ENCODE measurements at places on chromosomes 3 and 15. TPM values are rescaled to one million over a fixed set of nuclear protein-coding genes. Genes with fewer than 3 reads are reported as not detected.

- no peak for DNase-seq
Observed at GRCh38 chr15:67126551-67127330, 61.3 kb downstream of the SMAD3 start.

DNA sequence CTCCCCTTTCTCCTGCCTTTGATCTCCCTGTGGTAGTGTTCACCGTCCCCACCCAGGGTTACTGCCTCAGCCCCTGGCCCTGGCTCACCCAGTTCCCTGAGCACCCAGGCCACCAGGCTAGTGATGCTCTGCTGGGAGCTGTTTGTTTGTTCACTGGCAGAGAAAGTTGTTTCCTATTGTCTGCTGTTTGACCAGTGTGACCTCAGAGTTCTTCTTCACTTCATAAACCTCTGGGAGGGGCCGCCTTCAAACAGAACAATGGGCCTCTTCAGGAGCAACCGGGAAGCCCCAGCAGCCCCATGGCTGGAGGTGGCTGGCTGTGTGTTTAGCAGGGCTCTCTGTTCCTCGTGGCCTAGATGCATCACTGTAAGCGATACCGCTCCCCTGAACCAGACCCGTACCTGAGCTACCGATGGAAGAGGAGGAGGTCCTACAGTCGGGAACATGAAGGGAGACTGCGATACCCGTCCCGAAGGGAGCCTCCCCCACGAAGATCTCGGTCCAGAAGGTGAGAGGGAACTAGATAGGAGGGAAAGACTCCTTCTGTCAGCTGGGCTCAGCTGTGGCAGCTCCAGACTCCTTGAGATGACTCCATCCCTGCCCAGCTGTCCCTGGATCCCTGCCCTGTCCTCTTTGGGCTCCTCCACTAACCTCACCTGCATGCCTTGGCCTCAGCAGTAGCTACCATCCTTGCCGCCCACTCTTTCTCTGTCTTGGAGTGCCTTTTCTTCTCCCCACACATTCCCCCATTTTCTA lies 3.4 kb downstream of the CLK3 start:
- no peak for DNase-seq

GRCh38 chr3:148763986-148764935 lies 63.4 kb upstream of the CPB1 start:
- DNase-seq, result peak; percentile 70

- DNase-seq, result peak; percentile 68
Observed at GRCh38 chr3:184565421-184566211, 4.0 kb downstream of the EPHB3 start.

- no peak for DNase-seq
Observed at GRCh38 chr15:70149667-70150404, 52.1 kb upstream of the TLE3 start.

DNA sequence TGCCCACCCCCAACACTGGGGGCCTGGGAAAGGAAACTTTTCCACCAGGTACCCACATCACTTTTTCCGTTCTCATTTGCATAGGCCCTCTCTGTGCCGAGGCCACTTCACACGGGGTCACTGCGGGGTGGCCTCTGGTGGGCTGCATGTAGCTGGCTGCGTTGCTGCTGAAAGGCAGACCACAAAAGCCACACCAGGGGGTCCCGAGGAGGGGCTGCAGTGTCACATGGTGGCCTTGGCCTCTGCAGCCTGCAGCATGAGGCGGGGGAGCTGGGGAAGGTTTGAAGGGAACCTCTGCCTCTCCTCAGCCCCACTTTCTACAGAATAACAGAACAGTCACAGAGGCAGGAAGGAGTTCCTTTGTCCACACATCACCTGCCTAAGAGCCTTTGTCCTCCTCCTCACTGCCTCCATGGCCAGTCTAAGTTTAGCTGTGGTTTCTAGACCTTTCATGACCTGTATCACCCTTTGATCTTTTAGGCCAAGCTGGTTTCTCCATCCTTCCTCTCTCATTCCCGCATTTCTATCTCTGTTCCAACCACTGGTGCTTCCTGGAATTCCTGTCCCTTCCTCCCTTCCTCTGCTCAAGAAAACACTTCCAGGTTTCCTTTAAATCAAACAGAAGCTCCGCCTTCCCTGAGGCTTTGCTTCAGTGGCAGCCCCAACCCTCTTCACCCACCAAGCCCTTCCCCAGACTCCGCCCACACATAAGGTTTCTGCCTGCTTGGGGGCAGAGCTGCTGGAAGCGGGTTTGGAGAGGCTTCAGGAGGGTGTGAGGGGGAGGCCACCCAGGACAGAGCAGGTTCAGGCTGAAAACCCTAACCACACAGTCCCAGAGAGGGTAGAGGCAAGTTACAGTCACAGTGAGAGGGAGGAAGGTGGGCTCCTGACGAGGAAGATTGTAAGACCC lies 150.7 kb upstream of the TLE3 start:
- no peak for DNase-seq

- DNase-seq, result no peak
Observed at GRCh38 chr15:98524838-98525660, 123.3 kb upstream of the IGF1R start.

- no peak for DNase-seq
Observed at GRCh38 chr3:6825524-6825923, 35.4 kb upstream of the GRM7 start.

DNA sequence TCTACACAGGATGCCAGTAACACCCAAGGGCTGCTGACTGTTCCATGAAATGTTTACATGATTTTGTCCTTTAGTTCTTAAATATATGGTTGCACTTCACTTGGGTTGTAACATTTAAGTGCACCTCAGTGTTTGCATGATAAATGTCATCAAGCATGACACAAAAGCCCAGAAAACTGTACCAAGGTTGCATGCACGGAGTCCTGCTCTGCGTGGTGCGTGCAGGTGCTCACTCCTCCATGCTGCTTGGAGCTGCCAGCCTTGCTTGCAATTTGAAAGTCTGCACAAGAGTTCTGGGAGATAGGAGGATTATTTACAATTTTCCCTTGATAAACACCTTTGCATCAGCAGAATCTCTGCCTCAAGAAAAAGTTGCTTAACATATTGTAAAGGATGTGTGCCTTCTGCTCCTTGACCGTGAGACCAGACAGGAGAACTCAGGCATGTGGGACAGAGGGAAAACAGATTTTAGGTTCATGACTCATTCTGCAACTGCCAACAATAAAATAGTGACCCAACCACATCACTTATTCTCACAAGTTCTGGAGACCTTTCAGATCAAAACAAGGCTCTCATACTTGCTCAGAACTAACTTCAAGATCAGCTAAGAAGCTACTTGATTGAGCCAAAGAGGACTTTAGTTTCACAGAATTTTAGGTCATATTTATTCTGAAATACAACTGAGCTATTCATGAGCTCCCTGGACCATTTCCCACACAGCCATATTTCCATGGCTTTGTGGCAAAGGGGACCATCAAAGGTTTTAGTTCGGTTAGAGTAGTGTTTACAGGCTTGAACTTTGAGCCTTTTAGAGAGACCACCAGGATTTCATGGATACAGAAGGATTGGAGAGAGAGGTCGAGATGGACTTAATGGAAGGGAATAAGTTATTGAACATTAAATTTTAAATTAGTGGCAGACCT lies 128.4 kb upstream of the ZBED2 start:
- no peak for DNase-seq

- no peak for DNase-seq
Observed at GRCh38 chr3:116929505-116930222, 220.1 kb downstream of the TUSC7 start.

- DNase-seq, result no peak
Observed at GRCh38 chr15:101489237-101489598, 289 bp downstream of the PCSK6 start.

DNA sequence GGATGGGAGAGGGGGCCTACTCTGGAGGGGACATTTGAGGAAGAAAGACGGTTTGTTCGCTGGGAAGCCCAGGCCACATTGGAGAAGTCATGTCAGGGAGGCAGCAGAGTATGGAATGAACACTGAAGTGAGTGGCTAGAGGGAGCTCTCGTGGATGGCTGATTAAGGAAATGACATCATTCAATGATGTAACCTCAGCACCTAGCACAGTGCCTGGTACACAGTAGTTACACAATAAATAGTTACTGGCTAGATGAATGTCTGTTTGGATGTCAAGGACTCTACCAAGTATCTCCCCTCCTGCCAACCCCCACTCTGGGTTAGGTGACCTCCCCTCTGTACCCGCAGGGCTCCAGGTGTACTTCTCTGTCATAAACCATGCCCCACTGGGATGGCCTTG lies 121.1 kb downstream of the CLSTN2 start:
- DNase-seq, result no peak

DNA sequence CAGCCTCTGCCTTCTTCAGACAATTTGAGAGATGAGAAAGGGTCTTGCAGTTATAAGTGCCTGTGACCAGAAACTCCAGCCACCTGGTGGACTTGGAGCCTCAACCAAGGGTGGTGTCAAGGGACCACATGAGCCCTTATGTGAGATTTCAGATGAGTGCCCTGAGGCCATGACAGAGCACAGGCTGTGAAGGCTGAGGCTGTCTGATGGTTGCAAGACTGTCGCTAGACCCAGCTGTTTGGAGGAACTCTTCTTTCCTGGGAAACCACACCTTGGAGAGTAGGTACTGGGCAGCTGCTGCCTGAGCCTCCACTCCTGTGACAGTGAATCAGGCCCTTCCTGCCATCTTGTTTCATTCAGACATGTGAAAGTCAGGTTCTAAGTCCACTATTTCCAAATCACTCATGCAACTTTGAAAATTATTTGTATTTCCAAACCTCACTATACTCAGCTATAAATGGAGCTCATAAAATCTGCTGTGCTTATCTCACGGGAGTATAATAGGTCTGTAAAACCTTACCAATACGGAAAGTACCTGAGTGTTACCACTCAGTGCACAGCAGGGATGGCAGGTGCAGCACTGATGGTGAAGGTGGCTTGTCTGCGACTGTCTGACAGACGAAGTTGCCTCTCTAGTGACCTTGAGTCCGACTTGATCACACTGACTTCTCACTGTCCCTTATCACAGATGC lies 99.4 kb downstream of the RPL39L start:
- DNase-seq, result no peak

DNA sequence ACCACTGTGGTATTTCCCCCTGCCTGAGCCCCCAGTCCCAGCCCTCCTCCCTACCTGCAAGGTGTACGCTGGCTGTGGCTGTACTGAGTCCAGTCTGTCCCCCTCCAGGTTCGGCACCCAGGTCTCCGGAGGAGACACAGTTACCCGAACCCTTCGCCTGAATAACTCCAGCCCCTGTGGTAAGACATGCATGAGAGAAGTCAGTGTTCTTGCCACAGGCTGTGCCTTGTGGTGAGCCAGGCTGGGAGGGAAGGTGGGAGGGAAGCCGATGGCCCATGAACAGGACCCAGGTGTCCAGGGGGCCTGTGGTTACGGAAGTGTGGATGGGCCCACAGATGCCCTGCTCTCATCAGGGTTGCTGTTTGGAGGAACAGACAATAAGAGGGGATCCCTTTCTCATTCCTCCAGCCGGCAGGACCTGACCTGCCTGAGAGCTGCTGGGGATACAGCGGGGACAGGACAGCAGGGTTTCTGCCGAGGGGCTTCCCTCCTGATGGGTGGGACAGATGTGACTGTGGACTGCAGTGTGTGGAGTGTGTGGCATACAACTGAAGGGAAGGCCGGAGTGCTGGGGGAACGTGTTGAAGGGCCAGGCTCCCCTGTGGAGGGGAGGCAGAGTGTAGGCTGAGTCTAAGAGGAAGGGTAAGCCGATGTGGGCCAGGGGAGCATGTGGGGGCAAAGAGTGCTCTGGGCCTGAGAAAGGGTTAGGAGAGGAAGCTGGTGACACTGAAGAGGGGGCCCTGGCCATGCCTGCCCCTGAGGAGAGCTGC lies 21.9 kb downstream of the ACAA1 start:
- no peak for DNase-seq

- no peak for DNase-seq
Observed at GRCh38 chr15:100863075-100863795, 16.4 kb upstream of the ALDH1A3 start.

DNA sequence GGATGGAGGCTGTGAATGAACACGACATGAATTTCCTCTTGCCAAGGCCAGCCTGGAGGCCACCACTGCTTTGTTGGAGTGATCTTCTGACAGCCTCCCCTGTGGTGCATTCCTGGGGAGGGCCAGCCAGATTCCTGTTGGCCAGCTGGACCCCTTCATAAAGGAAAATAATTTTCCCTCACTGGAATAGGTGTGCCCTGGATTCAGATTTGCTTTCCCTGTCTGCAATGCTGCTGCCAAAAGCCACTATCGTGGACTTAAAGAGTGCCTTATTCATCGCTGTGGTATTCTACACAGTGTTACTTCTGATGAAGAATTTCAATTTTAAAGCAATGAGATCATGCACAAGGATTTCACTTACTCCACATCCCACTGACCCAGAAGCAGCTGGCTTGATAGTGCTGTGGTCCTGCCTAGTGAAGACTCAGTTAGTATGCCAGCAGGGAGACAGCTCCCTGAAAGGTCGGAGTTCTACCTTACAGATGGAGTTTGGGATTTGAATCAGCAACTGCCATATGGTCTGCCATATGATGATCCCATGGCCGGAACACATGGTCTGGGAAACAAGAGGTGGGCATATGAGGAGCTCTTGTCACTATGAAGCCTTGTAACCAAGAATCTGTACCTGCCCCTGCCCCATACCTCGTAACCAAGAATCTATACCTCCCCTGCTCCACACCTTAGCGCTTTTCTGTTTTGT lies 145.2 kb downstream of the KLF13 start:
- DNase-seq, result no peak

DNA sequence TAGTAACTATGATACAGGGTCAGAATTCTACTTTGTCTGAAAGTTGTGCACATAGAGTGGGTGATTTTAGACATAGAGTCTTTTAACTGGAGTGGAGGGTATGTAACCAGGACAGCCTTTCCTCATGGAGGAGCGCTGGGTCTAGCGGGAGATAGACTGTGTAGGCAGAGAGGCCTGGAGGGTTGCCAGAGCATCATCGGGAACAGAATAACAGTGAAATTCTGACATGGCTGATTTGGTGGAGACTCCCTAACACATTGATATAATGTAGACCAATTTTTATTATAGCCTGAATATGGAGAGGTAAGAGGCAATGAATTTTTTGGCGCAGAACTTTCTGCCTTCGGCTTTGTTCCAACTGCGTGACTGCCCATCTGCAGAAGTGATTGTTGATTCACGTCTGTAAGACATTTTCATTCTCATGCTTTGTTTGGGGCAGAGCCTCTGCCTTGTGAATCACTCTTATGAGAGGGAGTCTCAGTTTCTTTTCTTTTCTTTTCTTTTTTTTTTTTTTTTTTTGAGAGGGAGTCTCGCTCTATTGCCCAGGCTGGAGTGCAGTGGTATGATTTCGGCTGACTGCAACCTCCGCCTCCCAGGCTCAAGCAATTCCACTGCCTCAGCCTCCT lies 16.0 kb downstream of the LPP start:
- no peak for DNase-seq

- DNase-seq, result no peak
Observed at GRCh38 chr3:36483709-36484108, 103.4 kb downstream of the STAC start.

The EFCC1 gene
- polyA plus RNA-seq, result 2.3 TPM

The RYR3 gene
- 8.2 TPM for polyA plus RNA-seq

The MME gene
- polyA plus RNA-seq, result 385 TPM

The PLA2G4D gene
- 0.22 TPM for polyA plus RNA-seq

The UQCRC1 gene
- polyA plus RNA-seq, result 322 TPM

The NR2E3 gene
- polyA plus RNA-seq, result 0.99 TPM

The CYP1A2 gene
- 0.09 TPM for polyA plus RNA-seq

Measured in renal pelvis (tissue), 12 donors.